ENCODE measurements at places on chromosomes 7 and 10.

DNA sequence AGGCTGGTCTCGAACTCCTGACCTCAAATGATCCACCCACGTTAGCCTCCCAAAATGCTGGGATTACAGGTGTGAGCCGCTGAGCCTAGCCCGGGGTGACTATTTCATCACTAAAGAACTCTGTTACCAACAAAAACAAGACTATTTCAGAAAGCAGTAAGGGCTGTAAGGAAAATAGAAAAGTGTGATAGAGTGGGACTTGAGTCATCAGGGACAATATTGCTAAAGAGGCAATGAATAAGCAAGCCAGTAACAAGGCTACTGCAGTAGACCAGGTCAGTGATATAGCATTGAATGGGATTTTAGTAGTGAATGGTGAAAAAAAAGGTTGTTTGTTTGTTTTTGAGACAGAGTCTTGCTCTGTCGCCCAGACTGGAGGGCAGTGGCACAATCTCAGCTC, 51.7 kb downstream of the SVOPL start:
- no peaks in the 10 kb centered on the region for H3K36me3 ChIP-seq
- H3K27ac ChIP-seq = no peak overlapping the region
- no peak for DNase-seq
- no peak overlapping the region for H3K4me3 ChIP-seq

DNA sequence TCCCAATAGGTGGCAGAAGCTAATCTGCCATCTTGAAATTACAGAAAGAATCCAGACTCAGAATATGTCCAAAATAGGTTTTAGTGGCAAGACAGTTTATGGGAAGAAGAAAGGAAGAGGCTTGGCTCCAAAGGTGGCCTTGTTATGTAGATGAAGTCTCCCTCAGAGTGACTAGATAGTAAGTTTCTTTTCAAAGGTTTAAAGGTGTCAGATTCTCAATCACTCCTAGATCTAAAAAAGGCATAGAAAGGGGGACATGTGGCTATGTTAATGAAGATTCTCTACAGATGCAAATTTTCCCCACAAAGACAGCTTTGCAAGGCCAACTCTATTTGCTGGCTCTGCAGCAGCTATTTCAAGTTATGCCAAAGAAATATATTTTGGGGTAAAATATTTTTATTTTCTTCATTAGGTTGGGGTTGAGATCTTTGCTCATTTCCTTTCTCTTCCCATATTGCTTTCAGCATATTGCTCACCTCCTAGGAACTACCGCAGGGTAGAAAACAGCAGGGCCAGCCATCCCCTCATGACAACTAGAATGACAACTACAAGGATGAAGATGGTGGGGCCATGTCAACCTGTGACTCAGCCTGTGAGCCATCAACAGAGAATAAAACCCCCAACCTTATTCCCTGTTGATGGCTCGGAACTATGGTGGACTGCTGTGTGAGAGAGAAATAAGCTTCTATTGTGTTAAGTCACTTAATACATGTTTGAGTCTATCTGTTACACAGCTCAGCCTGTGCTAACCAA, 274.0 kb upstream of the GALNT17 start:
- H3K4me3 ChIP-seq = no peak overlapping the region
- no peak overlapping the region for H3K27ac ChIP-seq
- DNase-seq = no peak

- H3K27ac ChIP-seq = no peak overlapping the region
- no peaks in the 10 kb centered on the region for H3K36me3 ChIP-seq
- no peak for DNase-seq
Observed at GRCh38 chr7:35259523-35259908, 5.6 kb upstream of the TBX20 start.

DNA sequence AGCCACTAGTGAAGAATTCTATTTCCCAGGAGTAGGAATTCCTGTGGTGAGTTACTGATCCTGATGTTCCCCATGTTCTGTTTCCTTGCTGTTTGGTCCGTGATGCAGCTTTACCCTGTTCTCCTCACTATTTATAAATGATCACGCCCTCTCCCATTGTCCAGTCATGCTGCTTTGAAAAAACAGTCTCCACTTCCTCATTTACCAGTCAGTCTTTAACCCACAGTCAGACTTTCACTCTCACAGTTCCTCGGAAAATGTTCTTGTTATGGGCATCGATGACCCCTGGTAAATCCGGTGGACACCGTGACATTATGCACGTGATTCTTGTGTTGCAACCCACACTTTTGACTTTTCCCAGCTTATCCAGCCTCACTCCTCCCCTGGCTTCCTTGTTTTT, 14.4 kb downstream of the SCIN start:
- no peak for DNase-seq
- no peaks in the 10 kb centered on the region for H3K4me1 ChIP-seq
- no peaks in the 10 kb centered on the region for H3K36me3 ChIP-seq
- no peak overlapping the region for H3K27ac ChIP-seq
- H3K4me3 ChIP-seq = no peak overlapping the region

- no peaks in the 10 kb centered on the region for H3K27me3 ChIP-seq
- H3K36me3 ChIP-seq = no peaks in the 10 kb centered on the region
- no peak for DNase-seq
- no peak overlapping the region for H3K27ac ChIP-seq
Observed at GRCh38 chr10:129868449-129869035, 95.5 kb downstream of the EBF3 start.

- H3K4me3 ChIP-seq = no peak overlapping the region
- H3K36me3 ChIP-seq = no peaks in the 10 kb centered on the region
- H3K27me3 ChIP-seq = no peaks in the 10 kb centered on the region
Observed at GRCh38 chr10:76840802-76841201, 796.8 kb downstream of the KCNMA1 start.

DNA sequence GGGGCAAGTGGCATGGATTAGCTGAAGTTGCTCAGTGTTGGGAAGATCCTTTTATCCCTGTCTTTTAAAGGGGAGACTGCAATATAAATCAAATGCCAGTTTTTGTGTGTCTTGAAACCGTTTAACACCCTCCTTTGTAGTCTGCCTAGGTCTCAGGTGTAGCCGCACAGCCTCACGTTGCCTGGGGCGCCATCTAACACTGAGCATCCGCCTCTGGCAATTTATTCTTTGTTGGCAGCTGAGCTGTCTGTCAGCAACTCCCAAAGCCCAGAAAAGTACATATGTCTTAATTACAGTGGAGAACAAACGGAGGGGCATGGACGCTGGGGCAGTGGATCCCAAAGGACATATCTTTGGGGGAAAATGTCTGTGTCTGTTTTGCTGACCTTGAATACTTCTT, 254.7 kb downstream of the STK31 start:
- H3K36me3 ChIP-seq = no peaks in the 10 kb centered on the region
- H3K4me1 ChIP-seq = peaks cover 8% of the 10 kb centered on the region
- H3K27ac ChIP-seq = no peak overlapping the region
- no peak overlapping the region for H3K4me3 ChIP-seq
- DNase-seq = no peak

DNA sequence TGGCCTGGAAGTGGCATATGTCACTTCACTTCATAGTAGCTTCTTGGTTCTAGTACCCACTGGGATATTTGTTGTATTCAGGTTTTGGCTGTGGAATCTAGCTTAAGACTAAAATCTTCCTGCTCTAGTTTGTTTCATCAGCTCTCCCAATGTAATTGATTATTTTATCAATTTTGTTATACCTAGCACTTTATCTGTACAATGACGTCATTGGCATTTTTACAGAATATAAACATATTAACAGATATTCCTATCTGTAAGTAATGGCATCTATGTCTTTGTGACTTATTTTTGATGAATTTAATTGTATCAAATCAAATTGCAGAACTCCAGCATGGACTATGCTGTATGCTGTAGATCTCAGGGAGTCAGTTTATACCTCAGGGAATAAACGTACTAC, 19.7 kb downstream of the KIAA1217 start:
- H3K27ac ChIP-seq = no peak overlapping the region
- DNase-seq = no peak
- no peaks in the 10 kb centered on the region for H3K36me3 ChIP-seq
- H3K4me3 ChIP-seq = no peak overlapping the region

DNA sequence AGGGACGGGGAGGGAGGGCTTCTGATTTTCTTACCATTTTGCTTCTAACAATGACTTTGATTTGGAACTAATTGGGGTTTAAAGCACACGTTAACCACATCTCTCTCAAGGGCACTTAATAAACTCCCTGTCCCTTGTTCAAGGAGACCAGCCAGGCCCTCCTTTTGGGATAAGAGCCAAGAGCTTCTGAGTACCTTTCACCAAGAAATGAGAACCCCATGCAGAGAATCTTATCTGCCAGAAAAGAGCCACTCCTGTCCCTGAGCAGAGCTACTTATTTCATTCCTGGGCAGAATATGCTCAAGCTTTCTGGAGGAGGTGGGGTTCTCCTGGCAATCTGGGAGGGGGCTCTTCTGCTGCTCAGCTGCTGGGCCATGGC, 574.6 kb downstream of the GALNT17 start:
- H3K27ac ChIP-seq = no peak overlapping the region
- no peak for DNase-seq
- H3K4me3 ChIP-seq = no peak overlapping the region
- no peaks in the 10 kb centered on the region for H3K36me3 ChIP-seq
- no peaks in the 10 kb centered on the region for H3K27me3 ChIP-seq

GRCh38 chr7:100483090-100483721, 521 bp upstream of the NYAP1 start:
- H3K36me3 ChIP-seq = no peaks in the 10 kb centered on the region
- no peaks in the 10 kb centered on the region for H3K27me3 ChIP-seq
- peak; percentile 69 for DNase-seq
- peak overlapping the region; percentile 72 for H3K4me3 ChIP-seq

- H3K27me3 ChIP-seq = no peaks in the 10 kb centered on the region
- no peaks in the 10 kb centered on the region for H3K36me3 ChIP-seq
- H3K4me3 ChIP-seq = no peak overlapping the region
- no peak for DNase-seq
- H3K4me1 ChIP-seq = no peaks in the 10 kb centered on the region
Observed at GRCh38 chr7:47150497-47151260, 431.2 kb downstream of the TNS3 start.

DNA sequence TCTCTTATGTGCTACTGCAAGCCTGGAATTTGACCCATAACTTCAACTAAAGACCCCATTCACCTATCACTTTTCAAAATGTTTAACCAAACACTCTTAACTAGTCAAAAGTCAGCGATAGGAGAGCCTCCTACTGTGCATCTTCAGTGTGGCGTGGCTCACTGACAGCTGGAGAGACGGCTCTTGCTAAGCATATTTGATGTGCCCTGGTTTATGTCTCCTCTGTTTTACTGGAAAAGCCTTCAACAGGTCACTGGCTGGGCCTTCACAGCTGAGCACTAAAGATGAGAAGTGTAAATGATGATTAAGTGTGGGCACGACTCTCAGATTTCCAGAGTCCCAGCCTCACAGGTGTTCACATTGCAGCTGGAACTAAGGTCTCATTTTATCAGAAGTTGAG, 472.1 kb downstream of the SEMA3D start:
- no peak overlapping the region for H3K4me3 ChIP-seq
- no peaks in the 10 kb centered on the region for H3K36me3 ChIP-seq
- no peak for DNase-seq
- H3K27me3 ChIP-seq = no peaks in the 10 kb centered on the region
- no peak overlapping the region for H3K27ac ChIP-seq
- H3K4me1 ChIP-seq = no peaks in the 10 kb centered on the region

DNA sequence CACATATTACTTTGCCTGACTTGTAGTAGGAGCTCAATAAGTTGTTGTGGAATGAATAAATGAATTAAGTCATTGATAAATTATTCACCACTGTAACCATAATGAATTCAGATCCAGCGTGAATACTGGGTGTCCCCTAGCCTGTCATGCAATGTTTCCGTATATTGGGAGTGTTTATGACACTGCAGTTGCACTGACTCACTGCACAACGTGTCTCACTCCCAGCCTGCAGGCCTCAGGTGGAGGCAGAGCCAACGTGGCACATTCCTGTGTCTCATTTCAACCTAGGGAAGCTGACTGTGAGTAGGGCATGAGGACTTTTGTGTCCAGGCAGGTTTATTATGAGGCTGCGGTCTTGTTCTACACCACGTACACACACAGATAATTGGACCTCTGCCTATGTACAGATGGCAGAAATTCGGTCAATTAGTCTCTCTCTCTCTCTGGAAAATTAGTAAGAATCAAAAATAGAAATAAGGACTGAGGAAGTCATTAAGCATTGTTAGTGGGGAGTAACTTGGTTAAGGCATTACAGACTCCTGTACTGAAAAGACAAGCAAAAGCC, 299.1 kb upstream of the IGFBP3 start:
- H3K27ac ChIP-seq = no peak overlapping the region
- H3K27me3 ChIP-seq = no peaks in the 10 kb centered on the region
- no peak overlapping the region for H3K4me3 ChIP-seq
- no peaks in the 10 kb centered on the region for H3K36me3 ChIP-seq
- H3K4me1 ChIP-seq = peaks cover 7% of the 10 kb centered on the region
